ENCODE measurements at places on chromosomes 7 and 10.

GRCh38 chr7:149286811-149287400, 24.9 kb downstream of the ZNF783 start:
- DNase-seq: no peak

DNA sequence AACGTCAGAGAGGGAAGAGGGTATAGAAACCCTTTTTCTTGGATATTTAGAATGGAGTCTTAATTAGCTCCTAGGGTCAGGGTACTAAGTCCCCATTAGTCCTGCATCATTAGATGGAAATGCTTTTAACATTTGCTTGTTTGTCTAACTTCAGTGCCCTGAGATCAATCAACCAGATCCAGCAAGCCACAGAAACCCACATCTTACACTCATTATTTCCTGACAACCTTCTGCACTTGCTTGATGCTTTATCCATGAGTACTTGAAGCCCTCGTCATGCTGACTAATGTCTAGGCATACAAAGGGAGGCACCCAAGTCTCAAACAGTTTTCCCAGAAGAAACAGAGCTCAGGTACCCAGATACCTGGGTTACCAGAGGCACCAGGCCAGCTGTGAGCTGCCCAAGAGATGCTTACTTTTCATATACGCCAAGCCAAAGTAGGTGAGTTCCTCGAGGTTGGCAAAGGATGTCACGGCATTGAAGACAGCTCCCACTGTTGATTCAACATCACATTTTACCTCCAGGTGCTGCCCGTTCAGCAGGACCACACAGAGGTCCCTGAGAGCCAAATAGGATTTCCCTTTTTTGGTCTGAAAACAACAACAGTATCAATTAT, 42.7 kb downstream of the FRMPD2 start:
- no peak for DNase-seq

DNA sequence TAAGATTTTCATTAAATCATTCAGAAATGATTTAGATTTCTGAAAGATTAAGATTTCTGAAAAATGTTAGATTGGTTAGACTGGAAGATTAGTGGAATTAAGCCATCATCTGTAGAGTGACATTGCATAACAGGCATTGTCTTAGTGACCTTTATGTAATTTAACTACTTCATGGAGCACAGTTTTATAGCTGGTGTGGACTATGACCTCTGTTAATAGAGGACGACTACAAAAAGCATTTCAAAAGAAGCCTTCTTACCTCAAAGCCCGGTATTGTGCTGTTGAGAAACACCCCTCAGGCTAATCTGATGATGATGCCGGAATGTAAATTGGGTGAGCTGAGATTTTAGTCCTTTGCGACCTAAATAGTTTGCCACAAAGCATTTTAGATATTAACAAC, 55.6 kb downstream of the GALNT11 start:
- no peak for DNase-seq

GRCh38 chr10:130998642-130999041, 312.9 kb downstream of the TCERG1L start:
- DNase-seq: no peak

- DNase-seq: no peak
These were observed 17.6 kb downstream of the MINDY3 start for GRCh38 chr10:15842556-15843169.

DNA sequence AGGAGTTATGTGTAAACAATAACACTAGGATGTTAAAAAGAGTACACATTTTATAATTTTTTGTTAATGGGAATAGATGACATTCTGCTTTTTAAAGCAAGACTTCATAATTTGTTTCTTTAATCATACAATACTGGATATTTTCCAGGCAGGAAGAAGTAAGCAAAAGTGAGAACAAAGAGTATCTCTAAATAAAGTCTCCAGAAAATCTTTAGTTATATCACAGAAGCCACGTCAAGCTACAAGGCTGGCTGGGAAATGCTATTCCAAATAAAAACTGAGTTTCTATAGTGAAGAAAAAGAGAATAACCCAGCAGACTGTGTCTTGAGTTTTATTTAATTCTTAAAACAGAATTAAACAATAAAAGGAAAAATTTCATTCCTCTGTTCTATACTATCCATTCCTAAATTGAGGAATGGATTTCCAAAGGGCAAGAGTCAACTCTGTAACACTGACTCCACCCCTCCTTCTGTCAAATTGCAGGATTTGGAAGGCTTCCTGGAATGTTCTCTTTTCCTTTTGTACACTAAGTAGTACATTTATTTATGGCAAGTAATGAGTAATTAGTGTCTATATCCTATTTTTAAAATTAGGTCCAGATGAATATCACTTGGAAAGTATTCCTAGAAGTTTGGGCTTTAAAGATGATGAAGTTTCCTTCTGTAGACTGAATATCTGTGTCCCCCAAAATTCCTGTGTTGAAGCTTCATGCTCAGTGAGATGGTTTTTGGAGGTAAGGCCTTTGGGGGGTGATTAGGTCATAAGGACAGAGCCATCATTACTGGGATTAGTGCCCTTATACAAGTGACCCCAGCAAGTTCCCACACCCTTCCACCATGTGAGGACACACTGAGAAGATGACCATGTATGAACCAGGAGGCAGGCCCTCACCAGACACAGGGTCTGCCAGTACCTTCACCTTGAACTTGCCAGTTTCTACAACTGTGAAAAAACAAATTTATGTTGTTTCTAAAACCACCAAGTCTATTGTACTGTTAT, 290.9 kb downstream of the CRPPA start:
- no peak for DNase-seq

DNA sequence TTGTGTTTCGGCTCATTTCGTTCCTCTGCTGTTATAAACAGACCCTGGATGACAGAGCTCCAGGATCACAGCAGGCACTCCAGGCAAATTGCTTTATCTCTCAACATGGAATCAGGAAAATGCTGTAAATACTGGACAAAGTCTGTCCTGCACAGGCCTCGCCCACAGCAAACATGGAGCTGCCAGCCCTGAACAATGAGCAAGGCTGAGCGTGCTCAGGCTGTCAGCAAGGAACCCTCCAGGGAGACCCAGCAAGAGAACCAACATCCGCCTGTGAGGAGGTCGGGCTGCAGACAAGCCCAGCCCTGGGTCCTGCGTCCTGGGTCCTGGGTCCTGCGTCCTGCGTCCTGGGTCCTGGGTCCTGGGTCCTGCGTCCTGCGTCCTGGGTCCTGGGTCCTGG, 180.8 kb downstream of the PTPRN2 start:
- DNase-seq: no peak

DNA sequence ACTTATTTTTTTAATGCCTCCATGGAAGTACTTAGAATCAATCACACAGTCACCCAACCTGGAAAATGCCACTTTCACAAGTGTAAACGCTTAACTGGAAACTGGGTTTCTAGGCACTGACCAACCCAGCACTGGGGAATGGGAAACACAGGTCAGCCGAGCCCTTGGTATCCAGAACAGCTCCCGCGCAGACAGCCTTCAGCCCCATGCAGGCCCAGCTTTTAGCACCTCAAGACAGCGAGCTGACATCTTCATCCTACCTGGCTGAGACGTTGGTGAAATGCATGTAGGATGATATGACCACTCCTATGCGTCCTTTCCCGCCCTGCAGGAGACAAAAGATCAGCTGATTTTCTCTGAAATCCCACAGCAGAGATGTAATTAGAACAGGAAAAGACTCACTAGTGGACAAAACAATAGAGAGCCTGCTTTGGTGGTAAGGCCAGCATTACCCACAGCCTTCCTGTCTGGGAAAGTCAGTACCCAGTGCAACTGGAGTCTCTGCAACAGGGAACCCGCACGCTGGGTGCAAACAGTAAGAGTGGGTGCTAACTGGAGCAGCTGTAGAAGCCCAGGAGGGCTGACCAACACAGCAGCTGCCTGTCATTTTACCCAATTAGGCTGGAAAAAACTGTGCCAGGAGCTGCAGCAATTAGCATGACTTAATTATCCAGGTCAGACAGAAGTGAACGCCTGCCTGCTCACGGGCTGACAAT, 153.7 kb downstream of the TNS3 start:
- no peak for DNase-seq

- DNase-seq: no peak
These were observed 17.4 kb downstream of the CCDC6 start for GRCh38 chr10:59888781-59889435.

GRCh38 chr7:50981743-50982142, 199.0 kb upstream of the GRB10 start:
- no peak for DNase-seq

GRCh38 chr7:128065872-128066271, 34.6 kb upstream of the LRRC4 start:
- no peak for DNase-seq

GRCh38 chr10:121243609-121244241, 354.5 kb downstream of the FGFR2 start:
- DNase-seq: no peak

GRCh38 chr10:121595806-121596688, 2.2 kb downstream of the FGFR2 start:
- DNase-seq: peak; percentile 27

- no peak for DNase-seq
These were observed 71.2 kb upstream of the TRIM24 start for GRCh38 chr7:138388673-138389491.

- DNase-seq: no peak
These were observed 4.1 kb downstream of the ABLIM1 start for GRCh38 chr10:114653926-114654325.

- DNase-seq: no peak
These were observed 135.1 kb downstream of the DPY19L1 start for GRCh38 chr7:34902182-34902581.

GRCh38 chr10:35378541-35379210, 42.4 kb downstream of the CCNY start:
- peak; percentile 12 for DNase-seq

DNA sequence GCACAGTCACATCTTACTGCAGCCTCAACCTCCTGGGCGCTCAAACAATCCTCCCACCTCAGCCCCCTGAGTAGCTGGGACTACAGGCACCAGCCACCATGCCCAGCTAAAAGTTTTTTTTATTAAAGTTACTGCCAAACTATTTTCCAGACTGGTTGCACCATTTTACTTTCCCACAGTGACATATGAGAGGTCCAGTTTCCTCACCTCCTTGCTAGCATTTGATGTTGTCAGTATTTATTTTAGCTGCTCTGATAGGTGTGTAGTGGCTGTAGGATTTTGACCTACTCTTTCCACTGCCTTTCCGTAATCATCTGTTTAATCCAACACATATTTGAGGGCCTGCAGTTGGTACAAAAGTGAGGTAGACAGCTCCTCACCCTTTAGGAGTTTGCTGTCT, 5.4 kb upstream of the UBE3C start:
- no peak for DNase-seq

GRCh38 chr10:16960551-16960950, 143.3 kb upstream of the RSU1 start:
- DNase-seq: no peak

DNA sequence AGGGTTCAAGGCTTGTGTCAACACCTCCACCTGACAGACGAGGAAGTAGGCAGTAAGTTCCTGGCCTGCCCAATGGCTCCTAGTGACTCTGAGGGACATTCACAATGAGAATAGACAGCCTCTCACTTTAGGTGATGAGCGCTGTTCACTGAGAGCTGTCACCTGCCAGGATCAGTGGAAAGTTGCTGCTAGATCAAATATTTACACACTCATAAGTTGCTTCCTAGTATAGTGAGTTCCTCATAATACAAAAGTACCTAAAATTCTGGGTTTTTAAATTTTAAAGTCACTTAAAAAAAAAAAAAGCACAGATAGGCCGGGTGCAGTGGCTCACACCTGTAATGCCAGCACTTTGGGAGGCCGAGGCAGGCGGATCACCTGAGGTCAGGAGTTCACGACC, 320.8 kb downstream of the PRPF18 start:
- DNase-seq: no peak

GRCh38 chr7:15802425-15802824, 115.9 kb upstream of the MEOX2 start:
- DNase-seq: no peak

GRCh38 chr10:43870968-43871439, 222.3 kb upstream of the ZNF32 start:
- DNase-seq: no peak

DNA sequence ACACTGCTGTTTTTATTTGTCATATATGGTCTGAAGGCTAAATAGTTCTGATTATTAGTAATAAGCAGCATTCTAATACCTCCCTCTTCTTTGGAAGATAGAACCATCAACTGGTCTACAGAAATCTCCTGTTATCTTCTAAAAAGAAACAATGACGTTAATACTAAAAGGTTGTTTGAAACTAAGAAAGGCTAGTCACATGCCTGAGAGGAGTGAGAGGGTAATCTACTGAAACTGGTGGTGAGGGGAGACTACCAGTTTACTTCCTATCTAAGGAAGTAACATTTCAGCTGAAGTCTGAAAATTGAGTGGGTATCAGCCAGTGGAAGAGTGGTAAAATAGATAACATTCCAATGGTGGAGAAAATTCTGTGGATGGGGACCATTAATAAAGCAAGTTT, 48.4 kb downstream of the FGFBP3 start:
- no peak for DNase-seq

- DNase-seq: no peak
These were observed 37.5 kb downstream of the ZNF467 start for GRCh38 chr7:149735779-149736477.

DNA sequence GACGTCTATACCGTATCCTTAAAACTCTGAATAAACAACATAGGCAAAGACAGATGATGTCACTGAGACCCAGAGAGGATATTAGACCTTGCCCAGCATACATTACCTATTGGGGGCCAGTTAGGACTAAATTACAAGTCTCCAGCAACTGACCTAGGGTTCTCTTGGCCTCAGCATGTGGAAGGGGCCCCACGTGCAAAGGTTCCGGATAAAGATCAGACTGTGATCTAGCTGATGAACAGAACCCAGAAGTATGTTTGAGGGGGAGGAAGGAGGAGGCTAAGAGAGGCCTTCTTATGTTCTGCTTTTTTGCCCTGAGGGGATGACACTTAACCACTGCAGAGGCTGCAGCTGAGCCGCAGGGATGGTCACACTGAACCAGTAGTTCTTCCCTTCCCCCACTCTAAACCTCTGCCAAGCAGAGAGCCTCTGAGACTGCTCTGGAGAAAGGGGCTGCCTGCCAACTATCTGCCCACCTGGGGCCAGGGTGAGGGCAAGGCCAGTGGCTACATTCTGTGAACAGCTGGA, 24.0 kb upstream of the KMT2C start:
- DNase-seq: no peak

DNA sequence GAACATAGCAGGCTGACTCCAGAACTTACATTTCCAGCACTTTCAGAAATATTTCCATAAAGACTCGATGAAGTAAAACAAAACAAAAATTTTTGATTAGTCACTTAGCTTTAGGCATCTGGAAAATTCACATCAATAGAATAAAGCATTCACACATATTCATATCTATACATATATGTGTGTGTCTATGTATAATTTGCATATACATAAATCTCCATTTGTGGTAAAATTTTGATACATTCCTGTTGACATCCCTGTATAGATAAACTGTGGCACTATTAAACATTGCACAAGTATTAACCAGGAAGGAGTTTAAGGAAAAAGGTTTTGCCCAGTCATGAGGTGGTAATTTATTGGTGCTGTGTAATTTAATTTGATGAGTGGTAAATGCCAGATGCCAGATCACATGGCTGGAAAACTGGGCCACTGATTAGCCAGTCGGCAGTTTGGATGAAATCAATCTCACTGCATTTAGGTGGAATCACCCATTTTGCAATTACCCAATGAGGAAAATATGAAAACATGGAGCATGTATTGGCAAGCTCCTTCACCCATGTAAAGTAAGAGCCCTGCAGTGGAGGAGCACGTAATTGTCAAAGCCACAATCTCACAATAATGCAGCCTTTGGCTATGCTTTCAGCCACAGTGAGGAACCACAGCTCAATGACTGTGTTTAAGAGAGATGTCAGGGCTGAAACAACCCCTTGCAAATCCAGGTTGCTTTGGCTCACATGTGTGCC, 294.6 kb downstream of the RNLS start:
- DNase-seq: no peak
